ENCODE measurements at places on chromosomes 7 and 10.
A peak's percentile ranks its signal among the peaks of the same experiment; 100 is the strongest.

DNA sequence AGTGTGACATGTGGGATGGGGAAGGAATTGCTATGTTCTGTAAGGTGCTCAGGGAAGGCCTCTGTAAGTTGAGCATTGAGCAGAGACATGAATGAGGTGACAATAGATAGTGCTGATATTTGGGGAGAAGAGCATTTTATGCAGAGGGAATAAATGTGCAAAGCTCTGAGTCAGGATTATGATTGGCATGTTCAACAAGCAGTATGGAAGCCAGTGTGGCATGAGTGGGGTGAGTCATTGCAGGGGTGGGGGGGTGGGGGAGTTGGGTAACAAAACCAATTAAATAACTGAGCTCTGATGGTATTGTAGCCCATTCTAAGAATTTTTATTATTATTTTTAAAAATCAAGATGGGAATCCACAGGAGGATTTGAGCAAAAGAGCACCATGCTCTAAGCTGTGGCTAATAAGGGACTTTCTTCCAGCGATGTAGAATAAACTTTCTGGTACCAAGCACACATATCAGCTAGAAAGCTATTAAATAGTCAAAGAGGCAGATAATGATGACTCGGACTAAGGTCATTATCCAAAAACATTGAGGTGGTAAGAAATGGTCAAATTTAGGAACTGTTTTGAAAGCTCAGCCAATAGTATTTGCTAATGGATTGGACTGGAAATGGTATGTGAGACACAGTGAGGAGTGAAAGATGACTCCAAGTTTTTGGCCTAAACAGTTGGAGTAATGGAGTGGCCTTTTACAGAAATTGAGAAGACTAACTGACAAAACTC lies 96.4 kb downstream of the PRKG1 start:
- 0 out of 2 replicates have a peak, but pooled peaks cover 2% of the 10 kb centered on the region for H3K36me3 ChIP-seq
- H3K27me3 ChIP-seq, result no peaks in the 10 kb centered on the region
- peaks cover 19% of the 10 kb centered on the region for H3K4me1 ChIP-seq
- H3K4me3 ChIP-seq, result no peak overlapping the region
- no peak overlapping the region for H3K27ac ChIP-seq

GRCh38 chr10:116272440-116273283 lies at the start of gene GFRA1:
Gene GFRA1, minus strand, starts transcription at chr10:116273206. Its CDS starts 1,177 bp downstream, at chr10:116272029.
- H3K27ac ChIP-seq, result no peak within 1 kb of the TSS
- peak; percentile 77 for DNase-seq
- H3K27me3 ChIP-seq, result peaks cover 99% of the 10 kb centered on the region
- peak within 1 kb of the TSS; percentile 88 for H3K4me3 ChIP-seq

- no peaks in the 10 kb centered on the region for H3K36me3 ChIP-seq
- H3K27ac ChIP-seq, result no peak overlapping the region
- peaks cover 28% of the 10 kb centered on the region for H3K4me1 ChIP-seq
- no peak for DNase-seq
Measured at GRCh38 chr7:45568536-45569289, 5.5 kb upstream of the ADCY1 start.

DNA sequence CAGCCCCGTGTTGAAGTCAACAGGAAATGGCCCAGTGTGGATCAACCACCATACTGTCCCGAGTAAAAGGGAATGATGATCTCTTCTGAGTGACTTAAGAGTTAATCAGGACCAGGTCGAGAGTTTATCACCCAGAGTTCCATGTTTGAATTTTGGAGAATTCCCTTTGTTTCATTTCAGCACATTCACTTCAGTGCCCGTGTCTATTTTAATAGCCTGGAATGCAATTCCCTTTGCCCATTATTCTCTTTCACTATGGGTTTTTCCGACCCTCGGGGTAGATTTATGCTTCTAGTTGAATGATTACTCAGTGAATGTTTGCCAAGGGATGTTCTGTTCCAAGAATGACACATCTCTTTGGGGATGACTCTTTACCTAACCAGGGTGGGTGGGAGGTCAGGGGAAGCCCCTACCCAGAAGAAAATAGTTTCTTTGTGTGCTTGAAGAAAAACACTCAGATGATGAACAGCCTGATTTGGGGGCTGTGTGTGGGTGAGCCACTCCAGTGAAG lies 594.9 kb downstream of the INHBA start:
- H3K27ac ChIP-seq, result no peak overlapping the region
- H3K4me1 ChIP-seq, result peaks cover 11% of the 10 kb centered on the region
